ENCODE measurements at places on chromosomes 3 and 15. TPM values are rescaled to one million over a fixed set of nuclear protein-coding genes. Genes with fewer than 3 reads are reported as not detected.

The CCR8 gene
- 2.1 TPM for polyA plus RNA-seq

- no peak for DNase-seq
Measured at GRCh38 chr15:40550341-40551037, 14.4 kb downstream of the CCDC32 start.

DNA sequence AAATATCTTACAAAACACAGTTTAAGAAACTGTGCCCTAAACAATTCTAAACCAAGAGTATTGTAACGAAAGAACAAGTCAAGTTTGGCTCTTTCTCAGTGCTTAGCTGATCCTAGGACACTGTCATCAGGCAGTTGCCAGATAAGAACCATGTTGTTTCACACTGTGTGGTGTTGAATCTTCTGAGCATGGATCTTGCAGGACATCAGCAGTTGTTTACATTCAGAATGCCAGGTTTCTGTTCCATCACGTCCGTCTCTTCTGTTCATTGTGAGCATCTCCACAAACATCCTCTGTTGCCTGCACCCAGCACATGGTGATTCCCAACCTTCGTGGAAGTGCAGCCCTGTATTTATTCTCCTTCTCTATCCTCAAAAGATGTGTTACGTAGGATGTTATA is 67.9 kb downstream of the DCUN1D1 start:
- no peak for DNase-seq

DNA sequence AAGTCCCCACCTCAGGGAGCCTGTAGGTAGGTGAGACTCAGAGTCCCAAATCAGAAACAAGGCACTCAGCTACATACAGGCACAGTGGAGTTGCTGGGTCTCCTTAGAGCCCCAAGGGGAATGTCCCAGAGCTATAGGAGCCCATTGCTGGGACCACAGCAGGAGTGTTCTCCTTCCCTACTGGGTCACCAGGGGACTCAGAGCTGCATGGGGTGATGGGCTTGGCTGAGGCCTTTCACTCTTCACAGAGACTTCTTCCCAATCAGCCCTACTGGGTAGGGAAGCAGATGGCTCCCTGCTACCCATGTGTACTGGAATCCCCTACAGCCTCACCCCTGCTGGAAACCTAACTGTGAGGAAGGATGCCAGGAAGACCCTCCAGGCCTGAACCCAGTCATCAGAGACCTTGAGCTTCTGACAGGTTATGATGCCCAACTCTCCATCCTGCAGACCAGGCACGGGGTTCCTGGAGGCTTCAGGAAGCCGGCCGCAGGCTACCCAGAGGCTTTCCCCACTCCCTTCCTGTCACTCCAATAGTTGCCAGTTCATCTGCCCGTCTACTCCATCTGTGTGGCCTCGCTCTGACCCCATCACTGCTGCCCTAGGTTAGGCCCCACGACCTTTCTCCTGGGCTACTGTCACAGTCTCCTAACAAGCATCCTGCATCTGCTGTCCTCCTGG is 24.0 kb downstream of the RASGRF1 start:
- DNase-seq: no peak

The CFAP100 gene
- not detected for polyA plus RNA-seq

The RBM6 gene
- polyA plus RNA-seq: 53.2 TPM

The PATL2 gene
- polyA plus RNA-seq: 19.8 TPM

DNA sequence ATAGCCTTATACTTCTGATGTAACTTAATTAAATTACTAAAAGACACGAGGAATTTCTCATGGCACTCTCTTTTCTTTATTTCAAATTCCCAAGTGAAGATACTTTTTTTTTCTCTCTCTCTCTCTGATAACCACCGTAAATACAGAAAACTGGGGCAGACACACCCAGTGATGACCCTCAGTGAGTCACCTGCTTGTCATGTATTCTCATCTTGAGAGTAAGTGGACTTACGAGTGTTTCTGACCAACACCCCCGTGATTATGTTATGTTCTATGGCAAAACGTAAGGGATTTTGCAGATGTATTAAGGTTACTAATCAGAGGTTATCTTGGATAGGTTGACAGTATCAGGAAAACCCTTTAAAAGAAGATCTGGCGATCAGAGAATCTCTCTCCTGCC is 348.8 kb upstream of the ZNF717 start:
- DNase-seq: no peak

DNA sequence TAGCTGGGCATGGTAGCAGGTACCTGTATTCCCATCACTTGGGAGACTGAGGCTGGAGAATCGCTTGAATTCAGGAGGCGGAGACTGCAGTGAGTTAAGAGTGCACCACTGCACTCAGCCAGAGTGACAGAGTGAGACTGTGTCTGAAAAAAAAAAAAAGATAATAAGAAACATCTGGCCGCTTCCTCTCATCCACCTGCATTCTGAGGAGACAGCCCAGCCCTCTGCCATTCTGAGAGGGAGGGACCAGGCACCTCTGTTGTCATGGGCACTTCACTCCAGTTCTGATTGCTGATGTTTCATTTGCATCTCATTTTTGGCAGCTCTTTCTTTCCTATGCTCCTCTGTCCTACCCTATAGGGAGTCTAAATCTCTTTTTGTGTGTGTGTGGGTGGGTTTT is 36.4 kb upstream of the GSK3B start:
- DNase-seq: no peak

DNA sequence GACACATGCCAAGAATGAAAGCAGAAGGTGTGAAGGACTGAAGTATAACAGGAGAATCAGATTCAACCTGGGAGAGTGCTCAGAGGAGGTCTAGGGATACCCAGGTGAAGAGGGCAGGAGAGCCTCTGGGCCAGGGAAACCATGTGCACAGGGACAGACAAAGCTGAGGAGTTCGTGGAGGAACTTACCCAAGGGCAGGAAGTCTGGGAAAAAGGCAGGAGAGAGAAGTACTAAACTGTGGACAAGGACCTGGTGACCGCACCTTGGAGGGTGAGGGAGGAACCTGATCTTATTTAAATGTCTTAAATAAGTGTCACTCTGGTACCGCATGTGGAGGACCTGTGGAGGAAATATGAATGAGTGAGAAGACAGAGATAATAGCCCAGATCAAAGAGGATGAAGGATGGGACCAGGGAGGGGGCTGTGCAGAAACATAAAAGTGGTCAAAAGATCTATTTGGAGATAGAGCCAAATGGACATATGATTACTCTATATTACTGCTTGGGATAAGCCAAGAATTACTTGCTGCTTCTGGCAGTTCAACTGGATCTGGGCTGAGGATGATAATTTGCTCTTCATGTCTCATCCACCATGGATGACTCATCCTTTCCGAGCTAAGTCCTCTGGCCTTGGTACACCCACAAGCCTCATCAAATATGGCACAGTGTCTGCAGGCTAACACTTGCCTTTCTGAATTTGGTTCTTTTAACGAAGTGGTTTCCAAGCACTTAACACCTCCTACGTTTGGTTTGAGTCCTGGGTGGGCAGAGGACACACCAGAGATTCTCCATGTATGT is 116.9 kb upstream of the NMNAT3 start:
- DNase-seq: no peak

DNA sequence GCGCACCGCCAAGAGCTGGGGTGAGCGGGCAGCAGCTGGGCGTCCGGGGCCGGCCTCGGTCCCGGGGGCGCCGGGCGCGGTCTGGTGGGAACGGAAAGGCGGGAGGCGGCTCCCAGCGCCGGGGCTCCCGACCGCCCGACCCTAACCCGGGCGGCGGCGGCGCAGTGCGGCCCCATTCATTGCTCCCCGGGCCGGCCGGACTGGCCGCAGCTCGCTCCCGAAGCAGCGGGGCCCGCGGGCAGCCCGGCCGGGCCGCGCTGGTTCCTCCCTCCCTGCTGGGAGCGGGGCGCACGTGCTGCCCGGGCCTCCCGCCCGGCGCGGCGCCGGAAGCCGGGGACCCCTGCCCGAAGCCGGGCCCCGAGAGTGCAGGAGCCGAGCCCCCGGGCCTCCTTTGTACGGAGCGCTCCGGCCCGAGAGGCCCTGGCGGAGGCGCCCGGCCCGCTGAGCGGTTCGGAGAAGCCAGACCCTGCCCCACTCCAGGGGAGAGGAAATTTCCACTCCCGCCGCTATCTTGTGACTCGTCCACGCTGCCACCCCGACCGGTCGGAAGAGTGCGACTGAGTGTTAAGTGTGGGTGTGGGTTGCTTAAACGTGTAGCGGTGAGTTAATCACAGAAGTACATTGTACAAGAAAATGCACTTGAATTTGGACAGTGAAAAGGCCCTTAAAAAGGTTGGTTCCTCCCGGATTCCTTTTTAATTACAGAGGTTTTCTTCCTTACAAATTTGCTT is 613 bp downstream of the ATP1B3 start:
- DNase-seq: peak; percentile 54

DNA sequence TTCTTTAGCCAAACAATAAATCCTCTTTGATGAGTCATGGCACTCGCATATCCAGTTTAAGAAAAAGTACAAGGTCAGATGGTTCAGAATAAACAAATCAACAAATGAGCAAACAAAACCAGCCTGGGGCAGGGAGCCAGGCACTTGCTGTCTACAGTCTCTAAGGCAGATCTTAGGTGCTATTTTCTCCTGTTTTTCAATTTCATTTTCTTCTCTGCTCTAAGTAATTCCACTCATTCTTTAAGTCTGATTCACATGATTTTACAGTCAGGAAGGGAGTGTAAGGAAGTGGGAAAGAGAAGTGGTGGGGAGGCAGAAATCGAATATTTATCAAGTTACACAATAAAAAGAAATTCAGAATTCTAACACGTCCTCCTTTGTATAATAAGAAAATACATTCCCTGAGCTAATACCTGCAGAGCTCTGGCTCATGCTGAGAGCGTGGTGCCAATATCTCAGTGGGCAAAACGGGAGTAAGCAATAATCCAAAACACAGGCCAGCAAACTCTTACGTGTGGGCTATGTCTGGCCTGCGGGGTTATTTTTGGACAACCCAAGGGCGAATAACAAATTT is 298.6 kb downstream of the ADAMTS17 start:
- DNase-seq: no peak

The CPEB1 gene
- 1.2 TPM for polyA plus RNA-seq

The PRICKLE2 gene
- polyA plus RNA-seq: not detected

DNA sequence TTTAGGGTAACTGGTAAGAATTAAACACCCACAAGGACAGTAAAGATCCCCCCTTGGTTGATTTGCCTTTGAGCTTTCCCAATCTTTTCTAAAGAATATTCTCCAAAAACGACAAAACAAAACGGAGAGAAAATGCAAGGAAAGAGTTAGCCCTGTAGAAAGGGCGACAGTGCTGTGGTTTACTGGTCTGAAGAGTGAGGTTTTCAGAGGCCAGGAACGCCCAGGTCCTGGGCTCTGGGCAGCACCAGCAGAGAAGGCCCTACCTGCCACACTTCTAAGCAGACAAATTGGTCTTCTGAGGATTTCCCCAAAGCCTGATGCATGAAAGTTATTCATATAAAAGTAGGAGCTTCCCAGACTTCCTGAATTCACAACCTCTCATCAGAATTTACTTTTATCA is 119.3 kb downstream of the KCNMB2 start:
- DNase-seq: no peak

- no peak for DNase-seq
Measured at GRCh38 chr15:97875513-97876280, 84.8 kb upstream of the ARRDC4 start.

The AGBL1 gene
- not detected for polyA plus RNA-seq

The ATP13A5 gene
- polyA plus RNA-seq: not detected

GRCh38 chr15:101637919-101638318 is 14.3 kb downstream of the TM2D3 start:
- no peak for DNase-seq

GRCh38 chr15:89893027-89893426 is 767 bp downstream of the AP3S2 start:
- DNase-seq: no peak

DNA sequence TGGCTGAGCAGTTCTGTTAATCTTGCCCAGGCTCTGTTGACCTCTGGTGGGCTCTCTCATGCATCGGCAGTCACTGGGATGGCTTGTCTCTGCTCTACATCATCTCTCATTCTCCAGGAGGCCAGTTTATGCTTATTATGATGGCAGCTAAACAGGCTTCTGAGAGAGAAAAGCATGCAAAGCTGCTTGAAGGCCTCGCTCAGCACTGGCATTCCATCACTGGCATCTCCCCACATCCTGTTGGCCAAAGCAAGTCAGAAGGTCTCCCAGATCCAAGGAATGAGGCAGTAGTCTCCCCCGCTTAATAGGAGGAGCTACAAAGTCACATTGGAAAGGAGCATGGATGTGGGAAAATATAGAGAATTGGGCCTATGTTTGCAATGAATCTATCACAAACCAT is 212.6 kb downstream of the ZNF621 start:
- DNase-seq: no peak

The CHRD gene
- polyA plus RNA-seq: not detected

The CPN2 gene
- polyA plus RNA-seq: not detected

GRCh38 chr3:82790307-82791097 is 1029.1 kb upstream of the GBE1 start:
- no peak for DNase-seq

DNA sequence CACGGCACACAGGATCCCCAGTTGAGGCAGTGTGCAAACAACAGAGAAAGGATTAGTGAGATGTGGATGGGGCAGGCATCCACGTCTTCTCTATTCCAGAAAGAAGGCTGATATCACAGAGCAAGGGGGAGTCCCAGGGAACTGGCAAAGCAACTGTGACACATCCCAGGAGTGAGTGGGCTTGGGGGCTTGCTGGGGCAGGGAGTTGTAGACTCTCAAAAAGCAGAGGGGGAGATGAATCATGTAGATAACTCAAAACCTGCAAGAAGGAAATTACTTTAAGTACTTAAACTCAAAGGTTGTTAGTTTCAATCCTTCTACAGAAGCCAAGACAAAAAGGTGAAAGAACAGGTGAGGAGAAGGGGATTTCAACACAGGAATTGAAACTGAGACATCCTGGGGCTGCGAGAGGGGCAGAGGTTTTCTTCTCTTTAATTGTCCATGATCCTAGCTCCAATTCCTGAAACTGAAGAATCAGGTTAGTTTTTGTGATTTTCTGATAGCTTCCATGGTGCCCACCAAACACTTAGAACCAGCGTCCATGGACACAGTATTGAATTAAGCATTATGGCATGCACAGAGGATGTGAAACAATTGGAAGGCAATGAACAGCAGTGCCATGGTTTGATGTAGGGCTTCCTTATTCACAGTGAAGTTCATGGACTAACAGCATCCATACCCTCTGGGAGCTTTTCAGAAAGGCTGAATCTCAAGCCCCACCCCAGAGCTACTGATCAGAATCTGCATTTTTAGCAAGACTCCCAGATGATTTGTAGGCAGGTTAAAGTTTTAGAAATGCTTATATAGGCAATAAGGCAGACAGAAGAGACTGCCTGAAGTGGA is 52.0 kb downstream of the CCR3 start:
- no peak for DNase-seq

- DNase-seq: no peak
Measured at GRCh38 chr3:152197451-152197850, 71.3 kb upstream of the MBNL1 start.

- DNase-seq: no peak
Measured at GRCh38 chr15:77584201-77584600, 48.5 kb downstream of the LINGO1 start.

- no peak for DNase-seq
Measured at GRCh38 chr3:196093317-196094111, 11.6 kb upstream of the TFRC start.

The HYAL2 gene
- 10.8 TPM for polyA plus RNA-seq

DNA sequence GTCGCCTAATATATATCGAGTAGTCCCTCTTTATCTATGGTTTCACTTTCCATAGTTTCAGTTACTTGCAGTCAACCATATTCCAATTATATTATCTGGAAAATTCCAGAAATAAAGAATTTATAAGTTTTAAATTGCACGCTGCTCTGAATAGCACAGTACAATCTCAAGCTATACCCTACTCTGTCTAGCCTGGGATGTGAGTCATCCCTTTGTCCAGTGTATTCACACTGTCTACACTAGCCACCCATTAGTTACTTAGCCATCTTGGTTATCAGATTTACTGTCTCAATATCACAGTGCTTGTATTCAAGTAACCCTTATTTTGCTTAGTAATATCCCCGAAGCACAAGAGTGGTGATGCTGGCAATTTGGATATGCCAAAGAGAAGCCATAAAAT is 72.1 kb upstream of the EOMES start:
- no peak for DNase-seq

The SPINK8 gene
- polyA plus RNA-seq: not detected

The FRMD4B gene
- 3.0 TPM for polyA plus RNA-seq
